ENCODE measurements at places on chromosomes 1 and 21.

- DNase-seq, result no peak
Measured at GRCh38 chr21:33650929-33651509, 8.7 kb downstream of the ITSN1 start.

- no peak for DNase-seq
Measured at GRCh38 chr1:234906654-234907053, 222.0 kb downstream of the TOMM20 start.

GRCh38 chr1:231165371-231165770, 3.5 kb downstream of the TRIM67 start:
- DNase-seq, result no peak

DNA sequence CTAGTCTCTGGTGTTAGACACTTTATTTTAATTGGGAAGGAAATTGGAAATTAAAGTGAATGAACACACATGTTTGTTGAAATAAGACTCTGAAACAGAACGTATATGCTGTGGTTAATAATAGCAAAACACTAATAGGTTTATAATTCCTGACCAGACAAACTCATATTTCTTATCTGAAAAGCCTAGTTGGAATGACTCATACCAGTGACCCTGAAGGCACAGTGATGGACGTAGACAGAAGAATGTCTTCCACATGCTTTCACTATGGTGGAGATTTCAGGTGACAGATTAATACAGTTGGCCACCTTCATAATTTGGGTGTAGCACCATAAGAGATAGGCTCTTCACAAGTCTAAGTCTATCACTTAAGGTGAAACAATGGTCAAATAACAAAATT, 83.0 kb upstream of the COL11A1 start:
- DNase-seq, result no peak

- DNase-seq, result no peak
Measured at GRCh38 chr1:218568962-218569550, 223.9 kb downstream of the TGFB2 start.

DNA sequence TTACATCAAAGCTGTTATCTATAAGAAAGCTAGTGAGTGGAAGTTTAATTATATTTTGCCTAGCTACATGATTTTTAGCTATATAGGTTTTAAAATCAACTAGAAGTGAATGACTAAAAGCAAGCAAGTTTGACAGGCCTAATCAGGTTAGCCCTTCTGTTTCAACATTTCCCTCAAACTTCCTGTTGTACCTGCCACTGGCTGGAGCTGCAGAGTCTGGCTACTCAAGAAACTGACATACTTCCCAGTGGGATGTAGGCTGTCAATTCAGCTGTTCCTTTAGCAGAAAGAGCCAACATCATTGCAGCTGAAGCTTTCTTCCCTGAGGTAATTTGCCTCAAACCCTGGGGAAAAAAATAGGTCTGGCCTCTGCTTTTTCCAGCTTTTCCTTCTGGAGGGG, 87.1 kb upstream of the TNR start:
- no peak for DNase-seq

DNA sequence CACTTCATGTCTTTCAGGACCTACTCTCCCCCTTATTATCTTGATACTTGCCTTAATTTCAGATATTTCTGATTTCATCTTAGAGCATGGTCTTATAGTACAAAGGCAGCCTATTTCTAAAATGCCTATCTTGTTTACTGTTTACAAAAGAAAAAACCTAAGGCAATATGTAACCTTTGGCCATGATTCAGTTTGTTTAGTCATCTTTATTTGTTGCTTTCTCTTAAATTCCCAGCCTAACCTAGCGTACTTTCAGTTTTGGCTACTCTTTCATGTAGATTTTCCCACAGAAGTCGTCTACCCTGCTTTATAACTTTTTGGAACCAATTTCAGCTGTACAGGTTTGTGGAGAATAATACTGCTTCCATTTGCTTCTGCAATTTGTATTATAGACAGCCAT, 81.8 kb downstream of the KIF1B start:
- DNase-seq, result no peak

DNA sequence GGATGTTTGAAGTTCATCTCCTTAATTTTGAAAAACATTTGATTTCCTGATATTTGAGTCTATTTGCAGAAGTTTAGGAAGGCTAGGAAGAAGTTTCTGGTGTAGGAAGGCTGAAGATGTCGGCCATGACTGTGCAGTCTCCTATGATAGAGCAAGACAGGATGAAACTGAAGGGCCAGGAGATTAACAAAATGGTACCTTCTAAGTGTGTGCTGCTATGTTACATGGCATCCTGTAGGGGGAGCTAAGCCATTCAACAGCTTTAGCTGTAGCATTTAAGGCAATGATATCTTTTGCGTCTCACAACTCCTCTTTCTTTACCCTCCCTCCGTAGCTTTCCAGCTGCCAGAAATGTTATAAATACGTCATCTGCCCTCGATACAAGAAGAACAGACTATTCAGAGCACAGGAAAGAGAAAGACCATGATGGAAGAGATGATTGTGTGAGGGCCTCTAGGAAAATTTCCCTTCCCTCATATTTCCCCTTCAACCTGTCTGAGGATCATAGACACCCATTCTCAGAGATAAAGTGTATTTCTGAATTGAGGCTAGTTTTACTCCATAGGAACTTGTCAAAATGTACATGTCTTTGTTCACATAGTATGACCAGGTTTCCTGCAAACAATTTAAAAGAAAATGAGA, 61.1 kb downstream of the XCL1 start:
- no peak for DNase-seq

- no peak for DNase-seq
Measured at GRCh38 chr1:155729031-155729898, 40.4 kb downstream of the DAP3 start.

DNA sequence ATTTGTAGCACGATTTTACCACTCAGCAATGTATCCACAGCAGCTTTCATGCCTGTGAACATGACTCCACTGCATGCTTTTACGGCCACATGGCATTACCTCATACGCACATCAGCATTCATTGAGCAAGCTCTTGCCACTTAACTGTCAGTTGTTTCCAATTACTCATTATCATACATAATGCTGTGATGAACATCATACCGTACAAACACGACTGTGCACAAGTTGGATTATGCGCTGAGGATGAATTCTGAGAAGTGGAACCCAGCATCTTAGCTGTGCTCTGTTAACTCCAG, 9.6 kb downstream of the UMODL1 start:
- DNase-seq, result no peak

DNA sequence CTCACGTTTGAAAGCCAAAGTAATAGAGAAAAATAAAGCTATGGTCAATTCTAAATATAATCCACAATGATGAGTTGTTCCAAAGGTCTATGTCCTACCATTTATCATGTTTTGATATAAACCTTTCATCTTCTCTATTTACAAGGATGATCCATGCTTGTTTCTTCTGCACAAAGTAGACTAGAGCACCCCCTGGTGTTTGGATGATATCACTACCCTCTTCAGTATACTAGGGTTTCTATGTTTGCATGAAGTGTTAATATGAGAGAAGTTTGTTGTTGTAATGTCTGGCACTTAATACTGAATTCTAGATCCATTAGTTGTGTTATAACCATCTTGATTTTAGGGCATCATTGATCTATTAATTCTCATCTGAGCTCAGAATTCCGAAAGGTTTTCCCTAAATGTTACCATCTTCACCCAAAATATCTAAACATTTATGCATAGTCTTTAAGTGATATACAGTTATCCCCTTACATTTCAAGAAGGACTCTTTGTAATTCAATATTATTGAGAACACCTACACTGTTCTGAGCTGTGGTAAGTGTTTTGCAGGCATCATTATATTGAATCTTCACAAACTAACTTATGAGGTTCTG, 21.1 kb downstream of the CLDN8 start:
- DNase-seq, result no peak

GRCh38 chr1:203069030-203069747, 16.6 kb downstream of the MYOG start:
- no peak for DNase-seq

DNA sequence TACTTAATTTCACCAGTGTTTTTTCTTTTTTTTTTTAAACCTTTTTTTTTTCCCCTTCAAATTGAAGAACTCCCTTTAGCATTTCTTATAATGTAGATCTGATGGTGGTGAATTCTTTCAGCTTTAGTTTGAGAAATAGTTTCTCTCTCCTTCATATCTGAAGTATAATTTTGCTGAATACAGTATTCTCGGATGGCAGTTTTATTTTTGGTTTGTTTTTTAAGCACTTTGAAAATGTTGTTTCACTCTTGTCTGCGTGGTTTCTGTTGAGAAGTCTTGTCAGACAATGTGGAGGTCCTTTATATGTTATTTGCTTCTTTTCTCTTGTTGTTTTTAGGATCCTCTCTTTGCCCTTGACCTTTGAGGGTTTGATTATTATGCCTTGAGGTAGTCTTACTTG, 135.1 kb downstream of the RPS6KC1 start:
- no peak for DNase-seq

DNA sequence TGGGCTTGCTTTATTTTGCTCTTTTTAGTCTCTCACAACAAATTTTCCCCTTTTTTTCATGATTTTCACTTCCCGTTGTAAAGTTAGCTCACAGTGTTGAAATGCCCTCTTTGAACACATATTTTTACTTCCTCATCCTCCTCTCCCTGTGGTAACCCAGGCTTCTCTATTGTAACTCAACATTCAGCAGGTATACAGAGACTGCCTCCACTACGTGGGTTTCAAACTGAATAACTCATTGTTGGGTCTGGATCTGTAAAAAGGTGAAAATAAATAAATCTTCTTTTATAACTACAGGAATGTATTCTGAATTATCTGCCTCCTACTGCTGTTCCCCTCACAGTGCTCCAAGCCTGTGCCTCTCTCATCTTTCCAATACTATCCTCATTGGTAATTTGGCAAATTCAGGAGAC, 166.4 kb downstream of the RUNX1 start:
- DNase-seq, result no peak

- no peak for DNase-seq
Measured at GRCh38 chr1:63630238-63630637, 37.0 kb downstream of the PGM1 start.

DNA sequence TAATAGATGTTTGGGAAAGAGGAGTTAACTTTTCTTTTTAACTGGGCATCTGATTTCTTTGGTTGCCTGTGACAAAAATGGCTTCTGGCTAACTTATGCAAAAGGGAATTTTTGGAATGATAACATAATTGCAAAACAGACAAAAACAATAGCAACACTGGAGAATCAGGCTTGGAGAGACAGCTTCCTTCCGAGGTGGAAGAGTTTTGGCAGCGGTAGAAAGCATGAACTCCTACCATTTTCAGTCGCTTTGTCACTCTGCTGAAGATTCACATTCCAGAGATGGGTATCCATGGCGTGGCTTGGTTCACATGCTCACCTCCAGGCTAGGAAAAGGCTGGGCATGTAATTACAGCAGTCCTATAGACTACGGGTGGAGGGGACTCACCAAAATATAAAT, 17.2 kb upstream of the FGGY start:
- DNase-seq, result no peak

DNA sequence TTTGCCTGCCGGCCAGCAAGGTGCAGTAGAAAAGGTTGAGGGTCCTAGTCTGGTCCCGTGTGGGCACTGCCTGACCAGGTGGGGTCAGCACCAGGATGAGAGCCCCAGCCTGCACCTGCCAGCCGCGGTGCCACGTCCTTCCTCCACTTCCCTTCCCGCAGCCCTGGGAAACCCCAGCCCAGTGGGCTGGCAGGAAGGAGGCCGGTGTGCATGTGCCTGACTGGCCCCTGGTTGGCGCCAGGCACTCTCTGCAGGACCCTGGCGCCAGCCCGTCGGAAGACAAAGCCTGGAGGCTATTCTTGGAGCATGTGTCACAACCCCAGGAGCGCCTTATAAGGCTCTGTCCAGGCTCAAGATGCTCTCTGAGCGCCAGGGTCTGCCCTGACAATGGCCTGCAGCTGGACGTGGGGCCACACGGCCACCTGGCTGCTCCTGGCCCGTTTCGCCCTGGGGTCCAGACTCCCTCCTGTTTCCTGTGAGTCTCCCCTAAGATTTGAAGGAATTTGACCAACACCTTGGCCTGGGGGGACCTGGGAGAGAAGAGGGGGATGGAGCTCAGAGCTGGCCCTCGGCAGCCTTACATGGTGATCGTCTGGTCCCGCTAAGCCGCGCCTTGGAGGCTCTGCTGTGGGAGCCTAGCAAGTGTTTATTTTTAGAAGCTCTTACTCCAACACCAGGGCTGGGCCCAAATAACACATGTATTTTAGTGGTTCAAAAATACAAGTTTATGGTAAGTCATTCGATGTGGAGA, 31.9 kb upstream of the POFUT2 start:
- DNase-seq, result no peak

GRCh38 chr1:116127123-116127847, 16.1 kb downstream of the MAB21L3 start:
- DNase-seq, result no peak

GRCh38 chr1:23392125-23392855, 22.7 kb upstream of the ZNF436 start:
- no peak for DNase-seq

- DNase-seq, result no peak
Measured at GRCh38 chr1:180757657-180758056, 125.8 kb downstream of the XPR1 start.

DNA sequence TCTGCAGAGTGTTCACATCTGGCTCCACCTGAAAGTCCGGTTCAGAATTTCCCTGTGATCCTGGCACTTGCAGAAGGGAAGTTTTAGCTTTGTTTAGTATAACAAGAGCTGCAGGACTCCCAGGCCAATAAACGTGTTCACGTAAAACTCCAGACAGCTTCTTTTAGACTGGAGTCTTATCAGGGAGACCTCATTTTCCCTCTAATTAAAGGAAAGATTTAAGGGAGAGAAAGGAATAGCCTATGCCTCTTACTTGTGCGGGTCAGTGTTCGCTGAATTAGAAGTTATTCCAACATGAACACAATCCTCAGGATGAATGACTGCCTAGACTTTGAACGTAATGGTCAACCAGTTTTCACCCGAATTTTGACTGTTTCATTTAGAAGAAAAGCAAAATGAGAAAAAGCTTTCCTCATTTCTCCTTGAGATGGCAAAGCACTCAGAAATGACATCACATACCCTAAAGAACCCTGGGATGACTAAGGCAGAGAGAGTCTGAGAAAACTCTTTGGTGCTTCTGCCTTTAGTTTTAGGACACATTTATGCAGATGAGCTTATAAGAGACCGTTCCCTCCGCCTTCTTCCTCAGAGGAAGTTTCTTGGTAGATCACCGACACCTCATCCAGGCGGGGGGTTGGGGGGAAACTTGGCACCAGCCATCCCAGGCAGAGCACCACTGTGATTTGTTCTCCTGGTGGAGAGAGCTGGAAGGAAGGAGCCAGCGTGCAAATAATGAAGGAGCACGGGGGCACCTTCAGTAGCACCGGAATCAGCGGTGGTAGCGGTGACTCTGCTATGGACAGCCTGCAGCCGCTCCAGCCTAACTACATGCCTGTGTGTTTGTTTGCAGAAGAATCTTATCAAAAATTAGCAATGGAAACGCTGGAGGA, 202.1 kb upstream of the SGIP1 start:
- no peak for DNase-seq

- DNase-seq, result no peak
Measured at GRCh38 chr1:29177022-29177705, 4.5 kb downstream of the SRSF4 start.

- no peak for DNase-seq
Measured at GRCh38 chr1:158978730-158979129, 31.0 kb upstream of the IFI16 start.

Data from activated CD4-positive, alpha-beta T cell treated with anti-CD3 and anti-CD28 coated beads, Interleukin-2, amount 50 U/mL, for 24 hours (primary cell).